ENCODE measurements at places on chromosomes 5 and 9.
A peak's percentile ranks its signal among the peaks of the same experiment; 100 is the strongest.

GRCh38 chr9:113620377-113621161 lies 157.0 kb downstream of the RGS3 start:
- H3K27ac ChIP-seq = peak overlapping the region; percentile 99
- H3K36me3 ChIP-seq = no peaks in the 10 kb centered on the region
- DNase-seq = peak; percentile 94
- no peaks in the 10 kb centered on the region for H3K27me3 ChIP-seq
- peak overlapping the region; percentile 38 for H3K4me3 ChIP-seq

DNA sequence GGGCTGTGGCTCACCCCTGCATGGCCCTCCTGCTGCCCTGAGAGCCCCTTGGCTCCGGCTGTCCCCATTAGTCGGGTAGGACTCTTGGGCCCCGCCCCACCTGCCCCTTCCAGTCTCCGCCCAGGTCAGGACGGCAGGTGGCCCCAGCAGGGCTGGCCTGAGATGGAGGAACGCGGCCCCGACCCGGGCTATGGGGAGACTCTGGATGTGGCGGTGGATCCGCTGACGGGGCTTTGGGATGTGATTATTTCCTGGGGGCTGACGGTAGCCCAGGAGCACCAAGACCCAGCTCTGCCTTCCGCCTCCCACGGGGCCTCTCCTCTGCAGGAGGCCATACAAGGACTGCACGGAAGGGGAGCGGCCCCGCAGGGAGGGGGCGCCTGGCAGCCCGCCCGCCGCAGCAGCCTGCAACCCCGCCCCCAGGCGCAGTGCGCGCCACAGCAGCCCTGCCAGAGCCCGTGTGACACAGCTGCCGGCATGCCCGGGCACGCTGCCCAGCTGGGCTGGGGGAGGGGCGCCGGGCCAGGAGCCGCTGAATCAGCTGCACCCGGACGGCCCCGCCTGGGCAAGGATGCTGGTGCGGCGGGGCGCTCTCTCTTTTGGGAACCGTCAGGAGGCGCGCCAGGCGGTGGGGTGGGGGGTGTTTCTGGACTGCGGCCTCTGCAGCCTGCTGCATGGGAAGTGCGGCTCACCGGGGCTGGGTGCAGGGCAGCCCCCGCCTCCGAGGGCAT lies 9.2 kb downstream of the TMEM250 start:
- H3K4me1 ChIP-seq = peaks cover 19% of the 10 kb centered on the region
- DNase-seq = peak; percentile 100
- peak overlapping the region; percentile 38 for H3K4me3 ChIP-seq
- H3K36me3 ChIP-seq = peaks cover 1% of the 10 kb centered on the region
- H3K27ac ChIP-seq = no peak overlapping the region
- peaks cover 12% of the 10 kb centered on the region for H3K27me3 ChIP-seq

- no peaks in the 10 kb centered on the region for H3K4me1 ChIP-seq
- H3K4me3 ChIP-seq = no peak overlapping the region
- no peaks in the 10 kb centered on the region for H3K36me3 ChIP-seq
- no peak overlapping the region for H3K27ac ChIP-seq
- no peaks in the 10 kb centered on the region for H3K27me3 ChIP-seq
- DNase-seq = no peak
Observed at GRCh38 chr5:167305591-167306213, 985.7 kb upstream of the WWC1 start.

GRCh38 chr5:89342106-89342876 lies 459.3 kb upstream of the MEF2C start:
- DNase-seq = peak; percentile 30
- no peaks in the 10 kb centered on the region for H3K36me3 ChIP-seq
- H3K27ac ChIP-seq = peak overlapping the region; percentile 75

DNA sequence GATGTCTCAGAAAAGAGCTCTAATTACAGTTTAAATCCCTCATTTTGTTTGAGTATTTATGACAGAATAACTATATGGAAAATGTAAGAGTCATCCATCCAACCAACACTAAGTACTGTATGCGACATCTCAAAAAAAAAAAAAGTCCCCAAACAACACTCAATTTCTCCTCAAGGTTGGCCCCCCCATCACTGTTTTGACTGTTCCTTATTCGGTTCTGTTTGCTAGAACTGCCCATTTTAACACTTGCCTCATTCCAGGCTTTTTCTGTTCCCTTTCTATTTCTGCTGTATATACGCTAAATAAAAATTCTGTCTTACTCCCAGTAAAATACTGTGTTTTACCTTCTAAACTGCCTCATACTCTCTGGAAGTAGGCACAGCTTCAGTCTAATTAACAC lies 25.2 kb downstream of the GLDC start:
- H3K27me3 ChIP-seq = peaks cover 3% of the 10 kb centered on the region
- no peak for DNase-seq
- no peak overlapping the region for H3K4me3 ChIP-seq
- no peaks in the 10 kb centered on the region for H3K4me1 ChIP-seq

GRCh38 chr9:109992293-109992692 lies 212.3 kb downstream of the PALM2AKAP2 start:
- DNase-seq = no peak
- no peaks in the 10 kb centered on the region for H3K36me3 ChIP-seq
- peaks cover 33% of the 10 kb centered on the region for H3K4me1 ChIP-seq
- no peak overlapping the region for H3K4me3 ChIP-seq
- H3K27ac ChIP-seq = no peak overlapping the region
- H3K27me3 ChIP-seq = no peaks in the 10 kb centered on the region

- DNase-seq = no peak
- no peaks in the 10 kb centered on the region for H3K36me3 ChIP-seq
- H3K4me3 ChIP-seq = no peak overlapping the region
- peak overlapping the region; percentile 70 for H3K27ac ChIP-seq
Observed at GRCh38 chr9:98429613-98430012, 174.2 kb upstream of the TBC1D2 start.

- no peak overlapping the region for H3K27ac ChIP-seq
- H3K4me3 ChIP-seq = no peak overlapping the region
- no peaks in the 10 kb centered on the region for H3K4me1 ChIP-seq
- peaks cover 10% of the 10 kb centered on the region for H3K27me3 ChIP-seq
- no peaks in the 10 kb centered on the region for H3K36me3 ChIP-seq
Observed at GRCh38 chr9:133252301-133253020, 22.5 kb downstream of the ABO start.

GRCh38 chr5:15070907-15071306 lies 199.3 kb upstream of the ANKH start:
- no peak overlapping the region for H3K4me3 ChIP-seq
- no peak for DNase-seq
- no peaks in the 10 kb centered on the region for H3K27me3 ChIP-seq
- no peak overlapping the region for H3K27ac ChIP-seq
- no peaks in the 10 kb centered on the region for H3K36me3 ChIP-seq

- H3K4me3 ChIP-seq = no peak overlapping the region
- no peak for DNase-seq
- no peaks in the 10 kb centered on the region for H3K4me1 ChIP-seq
- no peaks in the 10 kb centered on the region for H3K36me3 ChIP-seq
Observed at GRCh38 chr5:166595274-166595951, 1696.0 kb upstream of the WWC1 start.

DNA sequence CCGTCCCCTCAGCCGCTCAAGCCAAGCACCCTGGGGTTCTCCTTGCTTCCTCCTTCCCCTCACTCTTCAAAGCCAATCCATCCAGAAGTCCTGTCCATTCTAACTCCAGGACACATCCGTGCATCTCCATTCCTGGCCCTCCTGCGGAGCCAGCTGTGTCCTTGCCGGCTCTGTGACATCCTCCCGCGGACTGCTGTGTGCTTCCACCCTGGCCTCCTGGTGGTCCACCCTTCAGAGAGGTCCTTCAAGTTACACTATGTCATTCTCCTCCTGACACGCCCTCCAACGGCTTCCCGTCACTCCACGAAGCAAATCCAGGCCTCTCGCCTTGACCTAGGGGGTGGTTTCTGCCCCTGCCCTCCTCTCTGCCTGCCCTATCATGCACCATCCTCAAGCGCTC lies 13.0 kb upstream of the SCGB3A1 start:
- H3K27ac ChIP-seq = no peak overlapping the region
- H3K27me3 ChIP-seq = no peaks in the 10 kb centered on the region
- H3K4me1 ChIP-seq = no peaks in the 10 kb centered on the region
- H3K36me3 ChIP-seq = no peaks in the 10 kb centered on the region
- peak; percentile 48 for DNase-seq

DNA sequence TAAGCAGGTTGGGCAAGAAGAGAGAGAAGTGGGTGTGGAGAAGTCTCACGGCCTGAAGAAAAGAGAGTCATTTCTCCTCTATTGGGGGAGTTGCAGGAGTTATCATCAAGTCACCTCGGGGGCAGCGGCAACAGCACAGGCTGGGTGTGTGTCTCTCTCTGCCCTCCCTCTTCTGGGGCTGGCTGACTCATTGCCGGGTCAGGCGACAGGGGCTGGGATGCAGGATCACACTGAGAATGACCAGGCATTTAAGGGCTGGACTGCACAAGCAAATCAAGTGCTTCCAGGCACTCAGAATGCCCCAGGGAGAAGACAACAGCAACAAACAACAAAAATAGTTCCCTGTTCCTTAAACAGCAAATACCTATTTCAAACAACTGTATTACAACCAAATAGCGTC lies 6.3 kb upstream of the EQTN start:
- H3K36me3 ChIP-seq = no peaks in the 10 kb centered on the region
- H3K27ac ChIP-seq = no peak overlapping the region
- DNase-seq = no peak
- no peak overlapping the region for H3K4me3 ChIP-seq
- no peaks in the 10 kb centered on the region for H3K4me1 ChIP-seq

DNA sequence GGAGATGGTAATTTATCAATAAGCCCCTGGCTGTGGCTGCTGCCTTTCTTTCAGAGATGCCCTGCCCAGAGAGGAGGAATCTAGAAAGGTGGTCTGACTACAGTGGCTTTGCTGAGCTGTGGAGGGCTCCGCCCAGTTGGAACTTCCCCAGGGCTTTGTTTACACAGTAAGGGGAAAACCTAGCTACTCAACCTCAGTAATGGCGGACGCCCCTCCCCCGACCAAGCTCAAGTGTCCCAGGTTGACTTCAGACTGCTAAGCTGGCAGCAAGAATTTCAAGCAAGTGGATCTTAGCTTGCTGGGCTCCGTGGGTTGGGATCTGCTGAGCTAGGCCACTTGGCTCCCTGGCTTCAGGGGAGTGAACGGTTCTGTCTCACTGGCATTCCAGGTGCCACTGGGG lies 865.4 kb upstream of the ACO1 start:
- H3K4me3 ChIP-seq = no peak overlapping the region
- no peaks in the 10 kb centered on the region for H3K4me1 ChIP-seq
- H3K36me3 ChIP-seq = no peaks in the 10 kb centered on the region
- no peak for DNase-seq
- no peaks in the 10 kb centered on the region for H3K27me3 ChIP-seq
- no peak overlapping the region for H3K27ac ChIP-seq

DNA sequence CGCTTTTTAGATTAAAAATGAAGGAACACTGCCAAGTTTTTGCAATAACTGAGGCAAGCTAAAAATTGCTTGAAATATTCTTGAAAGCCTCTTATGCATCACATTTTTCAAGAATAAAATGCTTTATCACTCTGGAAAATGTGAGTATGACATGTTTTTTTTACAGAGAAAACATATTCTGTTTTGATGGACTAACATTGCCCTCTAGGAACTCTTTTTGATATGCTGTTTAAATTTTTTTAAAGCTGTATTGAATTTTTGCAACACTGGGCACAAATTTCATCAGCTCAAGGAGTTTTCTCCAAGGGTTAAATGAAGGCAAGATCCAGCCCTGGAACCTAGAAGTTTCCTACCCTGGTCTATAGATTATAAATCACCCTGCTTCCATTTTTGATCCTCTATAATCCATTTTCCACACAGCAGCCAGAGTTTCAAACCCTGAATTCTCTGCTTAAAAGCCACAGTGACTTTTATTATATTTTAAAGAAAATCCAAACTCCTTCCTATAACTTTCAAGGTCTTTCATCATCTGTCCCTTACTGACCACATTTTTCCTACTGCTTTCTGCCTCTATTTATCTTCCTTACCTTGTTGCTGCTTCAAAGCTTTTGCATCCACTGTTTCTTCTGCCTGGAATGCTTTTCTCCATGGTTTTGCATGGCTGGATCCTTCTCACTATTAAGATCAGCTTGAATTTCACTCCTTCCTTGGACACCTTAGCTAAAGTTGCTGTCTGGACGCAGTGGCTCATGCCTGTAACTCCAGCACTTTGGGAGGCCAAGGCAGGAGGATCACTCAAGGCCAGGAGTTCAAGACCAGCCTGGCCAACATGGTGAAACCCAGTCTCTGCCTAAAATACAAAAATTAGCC lies 60.9 kb downstream of the IL31RA start:
- H3K36me3 ChIP-seq = no peaks in the 10 kb centered on the region
- no peak for DNase-seq

All from osteoblast (primary cell).